Activated CD4-positive, alpha-beta T cell treated with anti-CD3 and anti-CD28 coated beads, Interleukin-2, amount 50 U/mL, for 4 hours (primary cell): ENCODE measurements at places on chromosomes 6 and 20.

GRCh38 chr6:40962241-40962640 lies 76.8 kb downstream of the UNC5CL start:
- DNase-seq: no peak

DNA sequence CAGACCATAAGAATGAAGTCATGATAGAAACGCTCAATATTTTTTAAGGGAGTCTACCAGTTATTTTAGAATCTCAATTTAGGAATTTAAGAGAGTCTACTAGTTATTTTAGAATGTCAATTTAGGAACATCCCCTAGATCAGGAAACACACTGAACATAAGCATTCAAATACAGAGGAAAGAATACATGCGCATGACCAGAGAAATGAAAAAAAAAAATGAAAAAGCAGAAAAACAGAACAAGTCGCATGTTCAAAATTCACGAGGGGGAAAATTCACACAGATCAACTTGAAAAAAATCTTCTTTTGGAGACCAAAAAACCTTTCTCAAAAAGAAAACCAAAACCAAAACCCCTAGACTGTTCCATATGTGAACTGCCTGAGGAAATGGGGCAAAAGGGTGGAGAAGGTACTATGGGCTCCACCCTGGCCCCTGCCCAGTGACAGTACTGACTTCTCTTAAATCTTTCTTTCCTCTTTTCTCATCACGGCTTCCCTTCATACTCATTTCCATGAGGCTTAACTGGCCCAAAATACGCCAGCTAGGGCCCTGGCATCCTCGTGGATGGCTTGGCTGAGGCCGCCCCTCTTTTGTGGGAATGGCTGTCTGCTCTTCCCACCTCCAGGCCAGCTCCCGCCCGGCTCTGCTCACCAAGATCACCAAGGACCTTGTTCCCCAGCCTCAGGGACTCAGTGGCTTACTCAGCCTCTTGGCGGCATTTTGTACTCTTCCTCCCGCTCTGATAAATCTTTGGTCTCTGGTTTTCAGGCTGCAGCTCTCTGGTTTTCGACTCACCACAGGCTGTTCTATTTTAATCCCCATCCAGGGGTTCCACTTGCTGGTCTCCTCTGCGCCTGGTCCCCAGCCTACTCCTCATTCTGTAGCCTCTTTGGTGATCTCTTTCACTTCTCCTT lies 11.2 kb downstream of the ZBTB2 start:
- DNase-seq: no peak

DNA sequence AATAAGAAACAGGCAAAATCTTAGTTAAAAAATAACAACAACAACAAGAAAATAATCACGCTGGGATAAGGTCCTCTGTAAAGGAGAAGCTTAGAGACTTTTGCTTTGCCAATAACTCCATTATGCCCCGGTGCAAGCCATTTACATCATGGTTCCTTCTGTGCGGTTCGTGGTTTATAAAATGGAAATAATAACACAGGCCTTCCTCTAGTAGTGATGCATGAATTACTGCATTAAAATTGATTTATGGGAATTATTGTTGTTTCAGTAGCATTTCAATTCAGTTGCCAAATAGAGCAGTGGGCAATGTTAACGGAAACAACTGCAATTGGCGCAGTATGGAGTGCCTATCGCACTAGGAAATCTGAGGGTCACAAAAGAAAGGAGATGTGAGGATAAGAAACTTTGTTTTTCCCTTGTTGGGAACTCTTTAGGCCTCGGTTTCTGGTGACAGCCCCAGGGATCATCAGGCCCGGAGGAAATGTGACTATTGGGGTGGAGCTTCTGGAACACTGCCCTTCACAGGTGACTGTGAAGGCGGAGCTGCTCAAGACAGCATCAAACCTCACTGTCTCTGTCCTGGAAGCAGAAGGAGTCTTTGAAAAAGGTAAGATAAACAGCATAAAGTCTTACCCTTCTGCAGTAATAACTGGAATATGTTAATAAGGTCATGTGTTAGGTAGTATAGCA lies 1.1 kb downstream of the CD109 start:
- no peak for DNase-seq

DNA sequence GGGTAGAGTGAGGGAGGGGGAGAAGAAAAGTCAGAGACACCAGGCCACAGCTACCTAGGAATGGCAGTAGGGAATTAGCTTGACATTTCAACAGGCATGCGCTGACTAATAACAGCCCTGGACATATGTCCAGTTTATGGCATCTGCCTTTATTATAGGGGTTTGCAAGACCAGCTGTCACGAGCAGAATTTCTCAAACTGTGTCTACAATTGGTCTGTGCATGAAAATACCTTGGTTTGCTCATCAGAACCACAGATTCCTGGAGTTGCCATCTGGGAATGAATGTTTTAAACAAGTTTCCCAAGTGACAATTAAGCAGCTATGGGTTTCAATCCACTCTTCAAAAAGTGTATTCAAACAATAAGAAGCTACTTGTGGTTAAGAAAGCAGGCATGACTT lies 110.3 kb upstream of the ENPP5 start:
- DNase-seq: no peak

DNA sequence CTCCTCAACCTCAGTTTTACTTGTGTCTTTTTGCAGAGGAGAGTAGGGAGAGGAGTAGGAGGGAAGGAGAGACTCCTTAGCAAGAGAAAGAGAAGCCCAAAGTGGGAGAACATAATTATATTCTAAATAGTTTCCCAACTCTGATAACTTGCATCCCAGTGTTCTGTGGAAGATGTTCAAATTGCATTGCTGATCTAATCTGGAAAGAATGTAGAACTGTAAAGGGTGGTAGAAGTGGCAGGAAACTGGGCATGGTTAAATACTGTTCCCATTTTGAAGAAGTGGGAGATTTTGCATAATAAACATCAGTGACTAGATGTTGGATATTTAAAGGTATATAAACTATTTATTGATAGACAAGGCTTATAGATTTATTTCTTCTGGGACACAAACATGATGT lies 42.6 kb upstream of the HMGN3 start:
- no peak for DNase-seq

DNA sequence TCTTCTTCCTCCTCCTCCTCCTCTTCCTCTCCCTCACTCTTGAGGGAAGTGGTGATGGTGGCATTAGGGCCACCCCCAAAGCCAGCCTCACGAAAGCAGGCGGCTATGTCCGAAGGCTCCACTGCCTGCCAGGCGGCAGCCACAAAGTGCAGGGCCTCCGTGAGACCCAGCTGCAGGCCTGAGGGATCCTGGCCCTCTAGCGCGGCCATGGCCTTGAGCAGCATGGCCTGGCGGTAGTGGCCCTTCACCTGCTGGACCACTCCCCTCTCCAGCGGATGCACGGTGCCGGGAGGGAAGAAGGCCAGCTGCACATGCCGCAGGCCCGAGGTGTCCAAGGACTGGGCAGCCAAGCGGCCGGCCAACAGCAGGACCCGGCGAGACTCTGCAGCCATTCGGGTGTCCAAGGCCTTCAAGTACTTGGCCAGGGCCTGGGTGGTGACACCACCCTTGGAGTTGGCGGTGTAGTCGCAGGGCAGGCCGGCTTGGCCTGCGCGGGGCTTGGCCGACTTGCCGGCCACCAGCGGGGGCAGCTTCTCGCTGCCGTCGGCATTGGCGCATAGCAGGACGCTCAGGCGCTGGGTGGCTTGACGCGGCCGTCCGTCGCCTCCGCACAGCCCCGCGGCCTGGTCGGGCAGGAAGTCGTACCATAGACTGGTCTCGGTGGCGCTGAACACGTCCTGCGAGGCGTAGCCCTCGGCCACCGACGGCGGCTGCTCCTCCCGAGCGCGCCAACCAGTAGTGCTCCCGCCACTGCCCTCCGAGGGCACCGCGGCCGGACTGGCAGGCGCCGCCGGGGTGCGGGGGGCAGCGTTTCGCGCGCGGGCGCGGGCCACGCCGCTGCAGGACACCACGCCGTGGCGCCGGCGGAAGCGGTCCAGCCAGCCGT lies 1.1 kb downstream of the CENPB start:
- no peak for DNase-seq

GRCh38 chr6:73079611-73079955 lies 145.7 kb downstream of the KHDC1L start:
- no peak for DNase-seq

DNA sequence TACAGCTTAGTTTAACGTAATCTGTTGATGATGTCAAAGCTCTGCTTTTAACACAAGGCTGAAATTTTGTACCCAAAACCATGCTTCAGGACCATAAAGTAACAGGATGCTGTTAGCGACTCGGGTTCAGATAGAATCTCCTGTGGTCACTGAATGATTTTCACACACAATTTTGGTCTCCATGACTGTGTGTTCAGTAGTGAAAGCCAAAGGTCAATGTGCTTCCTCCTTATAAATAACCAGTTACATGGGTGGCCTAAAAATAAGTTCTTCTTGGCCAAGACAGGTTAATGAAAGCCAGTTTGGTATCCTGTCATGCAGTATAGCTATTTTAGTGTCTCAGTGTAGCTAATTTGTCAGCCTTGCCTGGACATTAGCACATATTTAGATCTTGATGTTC lies 19.1 kb upstream of the LOC128125822 start:
- no peak for DNase-seq

DNA sequence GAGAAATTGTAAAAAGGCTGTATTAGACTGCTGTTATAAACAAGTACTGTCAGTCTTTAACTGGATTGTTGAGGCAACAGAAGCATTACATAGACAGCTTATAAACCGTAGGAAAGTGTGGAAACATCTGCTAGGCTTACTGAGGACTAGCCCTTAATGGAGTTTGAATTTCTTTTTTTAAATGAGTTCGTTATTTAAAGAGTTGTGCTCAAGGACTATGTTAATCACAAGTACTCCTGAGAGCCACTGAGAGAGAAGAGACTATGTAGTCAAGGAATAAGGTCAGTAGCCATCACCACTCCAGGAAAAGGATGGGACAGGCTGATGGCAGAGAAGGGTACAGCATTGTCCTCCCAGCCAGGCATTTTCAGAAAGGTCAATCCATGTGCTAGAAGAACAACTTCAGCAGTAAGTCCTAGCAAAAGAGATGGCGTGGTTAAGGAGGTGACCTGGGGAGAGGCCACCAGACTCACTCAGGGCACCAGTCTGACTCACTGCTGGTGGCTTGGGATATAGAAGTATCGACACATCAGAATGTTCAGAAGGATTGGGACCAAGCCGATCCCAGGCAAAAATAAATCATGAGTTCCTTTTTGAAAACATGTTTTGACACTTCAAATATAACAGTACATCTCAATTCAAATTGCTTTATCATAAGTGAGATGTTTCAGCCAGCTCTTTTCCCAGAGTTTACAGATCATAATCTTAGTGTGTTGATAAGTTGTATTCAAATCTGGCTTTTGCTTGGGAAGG lies 6.4 kb downstream of the RPS12 start:
- DNase-seq: no peak

GRCh38 chr6:56749632-56750151 lies 107.0 kb upstream of the DST start:
- DNase-seq: no peak

GRCh38 chr6:157570104-157570503 lies 189.1 kb downstream of the ZDHHC14 start:
- no peak for DNase-seq

DNA sequence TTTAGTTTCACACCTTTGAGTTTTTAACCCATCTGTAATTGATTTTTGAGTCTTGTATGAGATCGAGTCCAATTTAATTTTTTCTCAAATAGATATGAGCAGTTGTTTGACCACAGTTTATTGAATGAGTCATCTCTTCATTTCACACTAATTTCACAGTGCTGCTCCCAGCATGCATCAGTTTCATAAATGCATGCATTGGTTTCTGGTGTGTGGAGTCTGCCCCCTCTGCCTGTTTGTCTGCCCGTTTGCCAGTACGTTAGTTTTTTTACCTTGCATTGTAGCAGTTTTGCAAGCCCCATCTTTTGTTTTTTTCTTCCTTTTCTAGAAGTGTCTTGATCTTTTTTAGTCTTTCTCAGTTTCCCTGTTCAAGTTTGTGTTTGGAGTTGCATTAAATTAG lies 11.9 kb downstream of the SLX4IP start:
- peak; percentile 33 for DNase-seq

DNA sequence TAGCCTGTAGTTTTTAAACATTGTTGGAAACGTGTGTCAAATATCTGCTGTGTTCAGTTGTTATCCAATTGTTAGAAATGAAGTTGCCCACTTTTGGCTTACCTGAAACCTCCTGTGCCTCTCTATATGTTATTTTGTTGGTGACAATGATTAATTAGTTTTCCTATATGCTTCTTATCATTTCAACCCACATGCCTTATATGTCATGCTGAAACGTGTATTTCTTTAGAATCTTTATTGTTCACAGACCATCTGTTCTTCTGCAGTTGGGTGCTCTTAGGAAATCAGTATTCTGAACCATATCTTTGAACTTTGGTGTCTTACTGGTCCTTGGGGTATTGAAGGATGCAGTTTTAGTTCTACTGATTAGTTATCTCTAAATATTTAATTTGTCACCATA lies 91.2 kb upstream of the SCGN start:
- no peak for DNase-seq

GRCh38 chr20:5973971-5974370 lies 23.5 kb downstream of the MCM8 start:
- DNase-seq: no peak

DNA sequence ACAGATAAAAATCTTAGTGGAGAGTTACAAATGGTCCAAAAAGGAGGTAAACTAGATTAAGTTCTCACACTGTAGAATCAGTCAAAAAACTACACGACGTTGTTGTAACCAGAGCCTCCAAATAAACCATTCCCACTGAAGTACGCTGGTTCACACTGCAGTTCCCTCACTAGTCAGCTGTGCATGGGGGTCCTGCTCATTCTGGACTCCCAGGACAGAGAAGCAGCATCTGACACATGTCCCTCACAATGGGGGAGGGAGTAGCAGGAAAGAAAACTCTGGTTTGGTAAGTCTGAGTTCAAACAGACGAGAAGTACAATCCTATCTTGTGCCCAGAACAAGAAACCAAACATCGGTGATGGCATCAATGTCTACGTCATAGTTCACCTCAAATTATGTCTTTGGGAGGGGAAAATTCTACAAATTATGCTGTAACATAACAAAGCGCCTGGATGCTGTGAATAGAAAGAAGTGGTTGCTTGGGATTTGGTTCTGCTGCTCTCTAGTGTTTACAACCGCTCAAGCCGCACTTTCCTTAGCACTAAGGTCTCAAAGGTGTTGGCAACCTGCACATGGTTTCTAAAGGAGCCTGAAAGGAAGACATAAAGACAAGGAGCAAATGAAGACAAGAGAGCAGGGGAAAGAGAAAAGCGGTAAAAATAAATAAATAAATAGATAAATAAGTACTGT lies 208.0 kb downstream of the GMDS start:
- DNase-seq: no peak

DNA sequence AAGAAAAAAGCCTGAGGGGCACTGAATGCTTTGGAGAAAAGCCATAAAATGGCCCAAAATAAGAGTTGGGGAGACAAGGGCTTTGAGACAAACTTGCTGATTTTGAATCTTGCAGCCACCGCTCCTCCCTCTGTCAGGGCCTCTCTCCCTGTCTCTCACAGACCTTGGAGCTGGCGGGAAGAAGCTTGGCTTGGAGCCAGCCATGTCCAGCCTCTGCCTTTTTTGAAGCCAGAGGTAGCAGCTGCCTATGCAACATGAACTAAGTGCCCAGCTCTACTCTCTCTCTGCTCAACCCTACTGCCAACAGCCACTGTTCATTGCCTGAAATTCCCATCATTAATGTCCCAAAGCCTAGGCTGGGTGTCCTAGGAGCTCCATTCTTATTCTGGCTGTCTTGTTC lies 63.7 kb upstream of the CTNNBL1 start:
- no peak for DNase-seq

- no peak for DNase-seq
Measured at GRCh38 chr6:165847407-165848085, 184.5 kb upstream of the PDE10A start.
